ENCODE measurements at places on chromosomes 3 and 15.

GRCh38 chr3:152355744-152356665 lies 87.3 kb downstream of the MBNL1 start:
- no peak for DNase-seq

- DNase-seq = no peak
Observed at GRCh38 chr15:88031461-88031860, 225.1 kb downstream of the NTRK3 start.

- DNase-seq = no peak
Observed at GRCh38 chr3:5276934-5277333, 89.4 kb downstream of the EDEM1 start.

DNA sequence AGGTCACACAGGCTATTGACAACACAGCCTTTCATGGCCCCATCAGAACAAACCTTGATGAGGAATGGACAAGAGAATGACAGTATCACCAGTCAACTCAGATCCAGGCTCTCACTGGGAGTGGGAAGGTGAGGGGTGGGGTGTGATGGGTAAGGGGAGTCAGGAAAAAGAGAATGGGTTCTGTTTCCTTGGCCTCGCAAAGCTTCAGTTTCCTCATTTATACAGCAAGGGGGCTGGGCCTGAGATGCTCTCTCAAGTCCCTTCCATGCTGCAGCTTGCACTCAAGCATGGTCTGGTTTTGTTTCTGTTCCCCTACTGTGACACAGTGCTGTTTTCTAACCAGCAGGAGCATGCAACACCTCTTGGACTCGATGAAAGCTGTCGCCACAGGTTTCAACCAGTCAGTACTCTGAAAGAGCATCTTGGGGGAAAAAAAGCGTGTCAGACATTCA lies 65.7 kb upstream of the IL12A start:
- no peak for DNase-seq

- DNase-seq = no peak
Observed at GRCh38 chr3:156847752-156848448, 21.7 kb downstream of the LEKR1 start.

- no peak for DNase-seq
Observed at GRCh38 chr3:10189557-10190354, 25.0 kb downstream of the IRAK2 start.

GRCh38 chr3:186955898-186956696 lies 25.8 kb downstream of the ST6GAL1 start:
- no peak for DNase-seq

DNA sequence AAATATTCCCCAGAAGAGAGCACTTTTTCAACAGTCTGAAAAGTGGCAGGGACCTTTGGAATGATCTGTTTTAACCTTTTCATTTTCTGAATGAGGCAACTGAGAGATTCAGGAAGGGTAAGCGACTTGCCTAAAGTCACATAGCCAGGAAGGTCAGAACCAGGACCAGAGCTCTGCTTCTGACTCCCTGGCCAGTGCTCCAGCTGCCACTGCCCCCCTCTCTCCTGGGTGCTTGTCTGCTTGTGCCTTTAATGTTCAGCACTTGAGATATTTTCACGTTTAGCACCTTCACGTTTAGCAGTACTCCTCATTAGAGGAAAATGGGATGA lies 68.3 kb downstream of the SMAD3 start:
- no peak for DNase-seq

- no peak for DNase-seq
Observed at GRCh38 chr3:30733209-30733608, 126.8 kb downstream of the TGFBR2 start.

DNA sequence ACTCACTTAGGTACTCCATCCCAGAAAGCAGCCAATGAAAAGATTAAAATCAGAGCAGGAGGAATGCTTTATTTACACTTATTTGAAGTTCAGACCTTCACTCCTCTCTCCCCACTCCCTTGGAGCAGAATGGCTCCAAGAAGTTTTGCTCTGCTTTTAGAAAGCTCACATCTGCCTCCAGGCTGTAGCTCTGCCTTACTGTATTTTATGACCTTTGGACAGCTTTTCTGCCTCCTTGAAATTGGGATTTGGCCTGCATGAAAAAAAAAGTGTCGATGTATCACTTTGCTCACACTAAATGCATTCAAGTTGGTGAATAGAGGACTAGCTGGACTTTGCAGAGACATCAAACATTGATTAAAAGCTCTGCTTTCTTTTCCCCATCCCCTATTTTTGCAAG lies 95.3 kb downstream of the SLC9A9 start:
- no peak for DNase-seq

DNA sequence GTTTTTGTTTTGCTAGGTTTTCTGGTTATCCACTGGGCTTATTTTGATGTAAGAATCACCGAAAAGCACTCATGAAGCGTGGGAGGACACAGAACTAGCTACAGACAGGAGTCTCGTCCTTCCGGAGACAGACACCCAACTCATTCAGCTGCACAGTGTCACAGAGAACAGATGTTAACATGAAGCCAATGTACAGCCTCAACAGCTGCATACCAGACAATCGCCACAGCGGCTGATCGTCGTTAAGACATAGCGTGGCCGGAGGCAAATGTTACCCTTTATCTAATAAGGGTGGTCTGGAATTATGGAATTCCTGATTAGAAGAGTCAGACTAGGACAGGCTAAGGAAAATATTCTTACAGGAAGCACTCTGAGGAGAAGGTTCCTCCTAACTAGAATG lies 1.1 kb upstream of the PYGO1 start:
- no peak for DNase-seq

- no peak for DNase-seq
Observed at GRCh38 chr3:196288141-196288460, 575 bp upstream of the PCYT1A start.

DNA sequence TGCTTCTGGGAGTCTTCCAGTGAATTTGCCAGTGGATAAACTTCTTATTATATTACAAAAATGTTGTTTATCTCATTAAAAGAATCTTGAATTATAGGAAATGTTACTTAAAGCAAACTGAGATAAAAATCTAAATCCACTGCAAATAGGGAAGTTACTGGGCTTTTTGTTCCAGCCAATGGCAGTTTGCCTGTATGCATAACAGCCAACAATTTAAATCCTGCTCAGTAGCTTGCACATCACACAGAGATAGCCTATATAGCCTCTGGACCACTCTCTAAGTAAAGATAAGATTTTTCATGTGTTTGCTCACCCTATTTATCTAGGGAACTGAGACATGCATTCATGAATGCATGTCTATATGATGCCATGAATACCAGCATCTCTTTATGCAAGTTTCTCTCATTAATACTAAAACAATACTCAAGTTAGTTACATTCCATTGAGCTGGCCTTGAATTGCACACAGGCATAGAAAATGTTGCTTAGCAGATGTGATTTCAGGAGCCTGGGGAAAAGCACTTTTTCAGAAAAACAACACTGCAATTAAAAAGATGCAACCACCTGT lies 92.1 kb upstream of the GPR149 start:
- no peak for DNase-seq

DNA sequence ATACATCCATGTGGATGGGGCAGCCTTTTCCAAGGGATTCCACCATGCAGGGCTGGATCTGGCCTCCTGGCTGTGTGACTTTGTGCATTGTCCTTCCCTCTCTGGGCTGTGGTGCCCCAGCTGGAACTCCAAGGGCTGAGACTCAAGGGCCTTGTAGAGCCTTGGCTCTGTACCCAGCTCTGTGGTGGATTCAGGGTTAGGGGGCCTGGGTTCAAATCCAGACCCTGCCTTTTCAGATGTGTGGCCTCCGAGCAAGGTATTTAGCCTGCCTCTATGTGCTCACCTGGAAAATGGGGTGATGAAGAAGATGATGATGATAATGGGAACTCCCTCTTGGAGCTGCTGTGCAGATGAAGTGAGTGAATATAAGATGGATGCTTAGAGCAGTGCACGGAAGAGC lies 161.9 kb downstream of the WNT7A start:
- DNase-seq = no peak

GRCh38 chr15:81740416-81740815 lies 305.4 kb downstream of the MEX3B start:
- no peak for DNase-seq

GRCh38 chr3:29577250-29577649 lies 296.4 kb downstream of the RBMS3 start:
- DNase-seq = no peak

DNA sequence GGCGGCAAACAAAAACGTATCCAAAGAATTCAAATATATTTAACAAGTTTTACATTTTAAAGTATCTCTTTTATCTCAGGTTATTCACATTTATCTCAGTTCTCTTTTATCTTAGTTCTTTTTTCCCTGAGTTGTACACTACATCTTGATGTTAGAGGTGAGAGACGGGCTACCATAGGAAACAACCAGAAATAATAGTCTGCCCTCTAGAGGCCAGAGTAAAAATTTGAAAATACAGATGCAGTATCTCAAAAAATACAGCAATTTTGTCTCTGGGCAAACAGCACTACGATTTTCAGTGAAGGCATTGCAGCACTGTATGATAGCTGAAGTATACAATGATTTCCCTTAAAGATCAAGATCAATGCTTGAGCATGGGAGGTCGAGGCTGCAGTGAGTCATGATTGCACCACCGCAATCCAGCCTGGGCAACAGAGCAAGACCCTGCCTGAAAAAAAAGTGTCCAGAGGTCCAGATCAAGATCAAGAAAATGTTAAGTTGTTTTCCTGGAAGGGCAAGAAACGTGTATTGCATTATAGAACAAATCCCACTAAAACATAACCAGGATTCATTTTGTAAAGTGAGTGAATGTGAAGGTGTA lies 82.6 kb upstream of the ATP11B start:
- DNase-seq = no peak

GRCh38 chr3:65531499-65531898 lies 507.2 kb downstream of the MAGI1 start:
- DNase-seq = no peak

- DNase-seq = no peak
Observed at GRCh38 chr3:74763830-74764229, 149.4 kb upstream of the CNTN3 start.

DNA sequence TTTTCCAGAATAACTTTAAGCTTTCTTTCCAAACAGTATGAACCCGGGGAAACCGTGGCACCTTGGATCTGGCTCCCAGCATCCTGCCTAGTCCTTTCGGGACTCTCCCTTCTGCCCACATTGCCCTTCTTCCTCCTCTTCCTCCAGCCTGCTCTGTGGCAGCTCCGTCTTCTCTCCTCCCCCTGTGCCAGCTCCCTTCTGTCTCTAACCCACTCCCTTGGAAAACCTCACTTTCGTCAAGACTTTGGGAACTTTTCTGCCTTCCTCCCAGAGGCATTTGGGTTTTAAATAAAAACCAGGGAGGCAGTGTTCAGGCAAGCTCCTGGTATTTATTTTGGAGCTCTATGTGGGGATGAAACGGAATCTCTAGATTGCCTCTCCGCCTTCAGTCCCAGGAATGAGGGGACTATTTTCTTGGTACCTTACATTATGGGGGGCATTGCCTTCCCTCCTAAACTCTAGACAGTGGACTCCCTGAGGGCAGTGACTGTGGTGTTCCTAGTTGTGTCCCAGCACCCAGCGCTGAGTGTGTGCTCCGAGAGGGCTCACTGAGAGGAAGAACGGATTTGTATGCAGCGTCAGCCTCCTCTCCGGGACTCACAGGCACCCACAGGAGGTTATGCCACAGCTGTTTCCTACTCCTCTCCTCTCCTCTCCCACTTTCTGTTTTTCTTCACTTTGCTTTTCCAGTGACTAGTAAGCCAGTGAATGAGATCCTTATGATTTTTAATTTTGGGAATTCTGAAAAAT lies 105.4 kb upstream of the MRPS22 start:
- no peak for DNase-seq

- no peak for DNase-seq
Observed at GRCh38 chr3:53845881-53846133, 412 bp downstream of the CHDH start.

DNA sequence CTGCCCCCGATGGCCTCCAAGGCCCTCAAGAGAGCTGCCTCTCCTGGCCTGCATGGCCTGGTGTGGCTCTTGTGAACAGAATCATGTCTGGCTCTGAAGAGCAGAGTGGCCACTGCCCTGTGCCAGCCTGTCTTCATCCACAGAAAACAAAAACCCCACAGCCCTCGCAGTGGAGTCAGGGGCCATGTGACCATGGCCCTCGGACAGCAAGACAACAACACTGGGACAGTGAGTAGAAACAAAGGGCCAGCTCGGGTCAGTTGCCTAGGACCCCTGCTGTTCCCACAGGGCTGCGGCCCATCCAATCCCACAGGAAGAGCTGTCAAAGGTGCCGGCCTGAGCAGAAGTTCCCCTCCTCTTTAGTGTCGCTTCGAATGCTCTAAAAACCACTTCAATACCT lies 72.5 kb downstream of the UMPS start:
- DNase-seq = no peak

GRCh38 chr3:172341482-172342059 lies 106.7 kb downstream of the GHSR start:
- no peak for DNase-seq

DNA sequence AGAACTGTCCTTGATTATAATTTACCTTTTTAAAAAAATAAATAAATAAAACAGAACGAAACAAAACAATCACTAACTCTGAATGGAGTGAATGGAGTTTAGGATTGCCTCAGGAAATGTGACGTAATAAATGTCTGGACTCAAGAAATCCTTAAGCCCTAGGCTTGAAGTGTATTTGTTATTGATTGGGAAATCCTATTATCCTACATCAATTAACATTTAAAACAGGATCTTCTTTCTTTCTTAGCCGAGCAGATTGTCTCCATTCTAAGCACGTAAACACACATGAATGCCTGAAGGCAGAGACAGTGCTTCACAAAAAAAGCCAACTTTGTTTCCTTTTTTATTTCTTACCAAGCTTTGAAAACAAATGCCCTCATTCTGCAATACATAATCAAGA lies 33.4 kb downstream of the KAT2B start:
- no peak for DNase-seq

- no peak for DNase-seq
Observed at GRCh38 chr15:74726774-74727164, 1.4 kb upstream of the CYP1A1 start.

- no peak for DNase-seq
Observed at GRCh38 chr3:8095724-8096123, 405.9 kb upstream of the LMCD1 start.

GRCh38 chr3:112128843-112129727 lies 4.0 kb downstream of the GCSAM start:
- DNase-seq = peak; percentile 34

- DNase-seq = no peak
Observed at GRCh38 chr15:72770673-72771328, 12.8 kb downstream of the ADPGK start.

DNA sequence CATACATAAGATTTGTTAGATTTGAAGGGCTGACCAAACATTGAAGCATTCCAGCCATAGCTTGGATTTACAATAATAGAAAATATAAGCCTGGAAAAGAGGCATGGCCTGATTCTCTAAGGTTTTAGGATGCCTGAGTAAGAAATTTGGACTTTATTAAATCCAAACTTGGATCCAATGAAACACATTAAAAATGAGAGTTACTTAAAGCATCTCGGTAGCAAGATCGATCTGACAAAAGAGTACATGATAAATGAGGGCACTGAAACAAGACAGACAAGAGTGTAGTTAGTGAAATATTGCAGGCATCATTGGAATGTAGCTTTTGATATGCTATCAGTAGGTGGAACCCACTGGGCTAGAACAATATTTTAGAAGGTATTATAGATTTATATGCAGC lies 855.7 kb upstream of the DPPA4 start:
- no peak for DNase-seq
